Fibroblast of the conjunctiva (primary cell): ENCODE measurements at places on chromosomes 7 and 10.

GRCh38 chr7:75977743-75978142 lies 16.7 kb downstream of the TMEM120A start:
- DNase-seq: peak; percentile 84

DNA sequence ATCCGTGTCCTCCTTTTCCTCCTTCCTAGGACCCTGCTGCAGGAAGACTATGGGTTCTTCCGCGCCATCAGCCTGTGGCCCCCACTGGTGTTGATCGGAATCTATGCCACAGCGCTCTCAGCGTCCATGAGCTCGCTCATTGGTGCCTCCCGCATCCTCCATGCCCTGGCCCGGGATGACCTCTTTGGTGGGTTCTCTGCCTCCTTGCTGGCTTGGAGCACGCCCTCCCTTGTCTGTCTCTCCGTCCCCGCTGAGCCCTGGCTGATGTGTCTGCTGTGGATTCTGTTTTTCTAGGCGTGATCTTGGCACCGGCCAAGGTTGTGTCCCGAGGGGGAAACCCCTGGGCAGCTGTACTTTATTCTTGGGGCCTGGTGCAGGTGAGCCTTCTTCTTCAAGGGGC lies 7.3 kb upstream of the TRIP6 start:
- no peak for DNase-seq

- DNase-seq: no peak
These were observed 260.6 kb downstream of the WDR37 start for GRCh38 chr10:1316809-1317143.

DNA sequence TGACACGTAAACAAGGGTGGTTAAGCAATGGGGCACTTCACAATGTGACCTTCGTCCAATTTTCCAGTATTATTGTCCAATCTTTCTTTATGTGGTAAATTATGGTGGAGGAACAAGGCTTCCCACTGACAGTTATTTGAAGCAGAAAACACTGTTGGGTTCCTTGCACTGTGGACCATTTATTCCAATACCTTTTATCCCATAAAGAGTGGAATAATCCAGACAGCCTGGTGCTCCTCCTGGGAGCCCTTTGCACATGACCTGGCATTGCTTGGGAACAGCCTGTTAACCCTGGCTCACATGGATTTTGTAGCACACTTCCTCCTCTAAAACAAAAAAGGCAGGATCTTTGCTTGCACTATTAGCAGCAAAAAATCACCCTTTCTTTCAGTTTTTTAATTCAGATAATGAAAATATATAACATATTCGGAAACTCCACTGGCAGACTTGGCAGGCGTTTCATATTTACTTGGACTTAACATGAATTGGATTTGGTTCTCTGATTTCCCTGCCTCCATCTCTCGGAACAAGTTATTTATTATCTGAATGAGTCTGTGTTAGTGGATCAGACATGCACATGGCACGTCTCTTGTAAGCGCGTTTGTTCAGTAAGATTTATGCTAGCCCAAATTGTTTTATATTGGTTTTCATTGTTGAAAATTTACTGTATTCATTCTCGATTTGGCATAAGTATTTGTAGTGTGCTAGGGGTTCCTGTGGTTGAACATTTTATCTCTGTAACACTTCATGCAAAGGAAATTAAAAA lies 59.3 kb downstream of the BMPER start:
- DNase-seq: no peak

GRCh38 chr10:13272164-13272571 lies 27.7 kb downstream of the PHYH start:
- DNase-seq: peak; percentile 36

DNA sequence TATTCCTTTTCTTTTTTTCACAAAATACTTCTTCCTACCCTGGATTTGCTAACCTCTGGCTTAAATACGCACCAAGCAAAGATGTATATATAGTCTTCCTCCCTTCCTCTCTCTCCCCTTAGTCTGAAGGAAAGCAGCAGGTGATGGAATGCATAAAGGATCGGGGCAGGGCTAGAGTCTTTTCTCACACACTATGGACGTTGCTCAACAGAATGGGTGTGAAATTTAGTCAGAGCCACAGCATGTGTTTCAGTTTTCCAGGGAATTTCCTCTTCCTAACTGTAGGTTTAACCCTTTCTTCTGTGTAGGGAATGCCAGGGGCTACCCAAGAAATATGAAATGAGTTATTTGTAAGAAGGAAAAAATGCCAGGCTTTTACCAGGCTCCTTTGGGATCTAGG lies 71.4 kb upstream of the NFKB2 start:
- no peak for DNase-seq

DNA sequence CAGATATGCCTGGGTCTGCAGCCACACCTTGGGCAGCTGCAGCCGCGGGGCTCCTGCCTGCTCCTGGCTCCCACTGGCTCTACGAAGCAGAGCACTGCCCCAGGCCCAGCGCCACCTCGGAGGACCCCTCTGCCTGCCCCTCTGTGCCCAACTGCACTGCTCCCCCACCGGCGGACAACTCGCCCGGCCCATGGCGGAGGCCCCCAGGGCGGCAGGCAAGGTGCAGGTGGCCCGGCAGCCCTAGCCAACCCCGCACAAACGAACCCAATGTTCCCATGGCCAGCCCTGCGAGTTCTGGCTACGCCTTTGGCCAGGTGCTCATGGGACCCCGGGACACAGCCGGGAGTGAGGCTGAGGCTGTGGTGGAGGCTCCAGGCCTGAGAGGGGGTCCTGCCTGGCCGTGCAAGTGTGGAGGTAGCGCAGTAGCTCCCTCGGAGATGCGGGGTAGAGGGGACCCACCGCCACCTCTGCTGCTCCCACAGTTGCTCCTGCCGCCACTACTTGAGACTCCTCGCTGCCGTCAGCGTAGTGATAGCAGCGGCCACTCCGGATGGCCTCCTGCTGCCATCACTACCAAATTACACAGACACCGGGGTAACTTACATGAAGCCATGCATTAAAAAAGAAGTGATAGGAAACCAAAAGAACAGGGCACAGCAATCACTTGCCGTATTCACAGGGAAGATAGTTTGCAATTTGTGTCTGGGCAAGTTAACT lies 97.3 kb upstream of the SP4 start:
- no peak for DNase-seq

GRCh38 chr7:151286148-151286547 lies 37.7 kb upstream of the SMARCD3 start:
- no peak for DNase-seq

- DNase-seq: no peak
These were observed 97.3 kb downstream of the WNT2 start for GRCh38 chr7:117225536-117225935.
